RCC 7860 (cell line): ENCODE measurements at places on chromosomes 16 and 17.

DNA sequence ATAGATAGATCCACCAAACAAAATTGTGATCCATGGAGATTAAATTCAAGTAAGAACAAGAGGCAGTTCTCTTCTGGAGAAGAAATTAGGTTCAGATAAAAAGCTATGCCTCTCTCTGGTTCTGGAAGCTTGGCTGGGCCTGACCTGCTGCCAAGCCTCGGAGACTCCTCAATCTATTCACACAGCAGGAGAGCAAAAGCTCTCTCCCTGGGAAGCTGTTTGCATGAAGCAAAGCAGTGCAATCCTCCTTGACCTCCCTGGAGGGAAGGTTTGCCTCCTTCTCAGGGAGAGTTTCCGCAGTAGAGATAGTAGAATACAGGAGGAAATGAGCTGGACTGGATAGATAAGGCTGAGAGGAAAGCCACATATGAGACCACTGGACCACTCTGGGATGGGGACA is 78.1 kb upstream of the GNAO1 start:
- DNase-seq = no peak

GRCh38 chr16:24681793-24682192 is 47.7 kb upstream of the TNRC6A start:
- no peak for DNase-seq

DNA sequence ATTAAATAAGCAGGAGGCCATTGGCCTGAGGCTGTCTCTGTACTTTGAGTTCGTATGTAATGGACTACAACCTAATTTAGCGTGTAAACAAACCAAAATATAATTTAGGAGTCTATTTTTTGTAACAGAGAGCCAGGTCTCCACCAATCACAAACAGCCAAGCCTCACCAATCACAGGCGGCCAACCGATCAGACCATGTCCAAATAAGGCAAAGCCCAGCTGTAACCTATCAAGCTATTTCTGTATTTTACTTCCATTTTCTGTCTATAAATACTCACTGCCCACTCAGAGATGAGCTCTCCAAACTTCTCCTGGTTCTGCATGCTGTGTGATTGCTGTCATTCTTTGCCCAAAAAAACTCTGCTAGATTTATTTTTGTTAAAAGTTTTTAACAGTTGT is 322.7 kb downstream of the NPIPA8 start:
- no peak for DNase-seq

DNA sequence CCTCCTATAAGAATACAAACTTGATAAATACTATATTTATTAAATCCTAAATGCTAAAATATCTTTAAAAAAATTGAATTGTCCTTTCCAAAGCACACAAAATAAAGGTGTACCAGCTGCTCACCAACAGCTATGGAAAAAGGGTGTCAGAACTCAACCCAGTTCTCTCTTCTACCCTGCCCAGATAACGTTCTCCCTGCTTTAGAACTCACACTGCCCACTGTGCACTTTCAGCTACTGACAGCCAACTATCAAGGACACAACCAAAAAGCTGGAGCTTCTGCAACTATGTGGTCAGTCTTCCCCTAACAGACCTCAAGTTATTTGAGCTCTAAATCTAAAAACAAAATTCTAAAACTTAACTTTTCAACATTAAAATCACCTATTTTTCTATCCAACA is 13.7 kb downstream of the AP1G1 start:
- DNase-seq = no peak

GRCh38 chr16:31467151-31467773 is 4.7 kb upstream of the TGFB1I1 start:
- no peak for DNase-seq
